ENCODE measurements at places on chromosomes 3 and 15.
A peak's percentile ranks its signal among the peaks of the same experiment; 100 is the strongest.

DNA sequence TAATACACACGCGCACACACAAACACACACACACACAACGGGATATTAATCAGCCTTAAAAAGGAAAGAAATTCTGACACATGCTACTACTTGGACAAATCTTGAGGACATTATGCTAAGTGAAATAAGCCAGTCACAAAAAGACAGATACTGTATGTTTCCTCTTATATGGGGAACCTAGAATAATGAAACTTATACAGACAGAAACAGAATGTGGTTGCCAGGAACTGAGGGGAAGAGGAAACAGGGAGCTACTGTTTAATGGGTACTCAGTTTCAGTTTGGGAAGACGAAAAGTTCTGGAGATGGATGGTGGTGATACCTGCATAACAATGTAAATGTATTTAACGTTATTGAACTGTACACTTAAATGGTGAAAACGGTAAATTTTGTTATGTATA, 20.2 kb downstream of the ICE2 start:
- DNase-seq: no peak

DNA sequence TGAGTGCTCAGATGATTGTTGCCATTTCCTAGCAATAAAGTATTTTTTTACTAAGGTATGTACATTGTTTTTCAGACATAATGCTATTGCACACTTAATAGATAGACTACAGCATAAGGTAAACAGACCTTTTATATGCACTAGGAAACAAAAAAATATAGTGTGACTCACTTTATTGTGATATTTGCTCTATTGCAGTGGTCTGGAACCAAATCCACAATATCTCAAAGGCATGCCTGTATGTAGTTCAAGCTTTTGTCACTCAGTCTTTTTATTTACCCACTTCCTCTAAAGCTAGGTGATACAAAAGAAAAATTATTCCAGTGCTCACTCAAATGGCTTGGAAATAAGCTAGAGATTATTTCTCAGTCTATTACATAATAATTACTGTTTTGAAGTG, 209.9 kb upstream of the VEPH1 start:
- no peak for DNase-seq

- peak; percentile 34 for DNase-seq
Observed at GRCh38 chr3:68878322-68878721, 54.0 kb downstream of the TAFA4 start.

GRCh38 chr3:171874251-171874681, 31.1 kb downstream of the TMEM212 start:
- peak; percentile 74 for DNase-seq

DNA sequence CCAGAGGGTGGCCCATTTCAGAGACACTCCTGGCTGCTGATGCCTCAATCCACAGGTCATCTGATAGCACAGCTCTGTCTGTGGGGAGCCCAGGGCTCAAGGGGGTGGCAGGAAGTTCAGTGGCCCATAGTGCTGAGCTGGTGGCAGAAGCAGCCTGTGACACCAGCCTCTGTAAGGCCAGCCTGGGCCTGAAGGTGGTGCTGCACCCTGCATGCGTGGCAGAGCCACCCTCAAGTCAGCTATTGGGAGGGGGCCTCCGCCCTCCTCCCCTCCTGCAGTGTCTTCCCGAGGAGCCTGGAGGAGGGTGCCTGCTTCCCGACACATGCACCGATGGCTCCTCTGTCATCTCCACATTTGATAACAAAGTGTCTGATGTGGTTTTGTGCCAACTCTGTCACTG, 3.0 kb downstream of the PLA1A start:
- peak; percentile 27 for DNase-seq

DNA sequence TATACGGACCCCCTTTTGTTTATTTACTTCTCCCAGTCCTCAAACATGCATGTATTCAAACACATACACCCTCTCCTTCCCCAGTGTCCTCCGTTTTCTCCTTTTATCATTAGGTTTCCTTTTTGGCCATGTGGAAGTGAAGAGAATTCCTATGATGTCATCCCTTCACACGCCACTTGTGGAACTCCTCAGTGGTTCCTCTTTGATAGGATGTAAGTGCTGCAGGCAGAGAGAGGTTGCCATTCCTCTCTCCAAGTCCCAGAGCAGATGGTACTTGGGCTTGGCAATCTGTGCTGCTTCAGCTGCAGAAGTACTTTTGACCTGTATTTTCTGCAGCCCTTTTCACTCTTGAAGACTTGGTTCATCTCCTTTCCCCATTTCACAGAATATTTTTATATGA, 32.9 kb upstream of the CRTC3 start:
- peak; percentile 15 for DNase-seq

Data from GM03348 (cell line).